ENCODE measurements at places on chromosomes 16 and 17.

DNA sequence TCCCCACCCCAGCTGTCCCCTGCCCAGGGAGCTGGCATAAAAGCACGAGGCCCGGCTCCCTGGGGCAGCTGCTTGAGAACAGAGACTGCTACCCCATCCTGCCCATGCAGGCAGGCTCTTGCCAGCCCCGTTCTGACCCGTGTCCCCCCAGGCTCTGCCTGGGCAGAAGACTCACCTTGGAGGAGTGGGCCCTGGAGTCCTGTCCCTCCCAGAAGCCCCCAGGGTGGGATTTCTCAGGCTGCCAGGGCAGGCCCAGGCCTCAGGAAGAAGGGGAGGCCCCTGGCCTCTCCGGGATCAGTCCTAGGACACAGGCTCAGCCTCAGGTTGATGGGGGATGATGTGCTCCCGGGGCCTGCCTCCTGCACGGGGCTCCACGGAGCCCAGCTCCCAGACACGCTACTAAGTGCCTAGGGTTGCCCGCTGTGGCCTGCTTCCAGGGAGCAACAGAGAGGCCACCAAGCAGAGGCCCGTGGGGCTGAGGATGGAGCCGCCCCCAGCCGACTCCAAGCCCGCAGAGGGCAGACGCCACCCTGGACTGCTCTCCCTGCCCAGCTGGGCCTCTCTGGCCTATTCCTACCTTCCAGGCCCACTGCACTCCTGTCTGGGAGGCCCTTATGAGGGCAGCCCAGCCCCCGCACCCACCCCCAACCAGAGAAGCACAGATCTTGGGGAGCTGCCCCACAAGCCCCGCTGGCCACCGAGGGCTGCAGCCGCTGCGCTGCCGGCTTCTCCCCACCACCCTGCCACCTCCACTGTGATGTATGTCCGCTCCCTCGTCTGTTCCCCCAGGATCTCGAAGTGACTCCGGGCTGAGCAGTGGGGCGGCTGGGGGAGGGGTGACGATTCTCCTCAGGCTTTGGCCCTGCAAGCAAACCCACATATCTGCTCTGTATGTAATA, 1.7 kb downstream of the NME3 start:
- no peak for DNase-seq

- no peak for DNase-seq
These were observed 71.3 kb downstream of the TMC6 start for GRCh38 chr17:78057113-78057740.

- no peak for DNase-seq
These were observed 18.4 kb downstream of the TRAP1 start for GRCh38 chr16:3698941-3699340.

- no peak for DNase-seq
These were observed 9.6 kb upstream of the APPBP2 start for GRCh38 chr17:60535382-60536279.

- DNase-seq: no peak
These were observed 30.3 kb upstream of the MYO15B start for GRCh38 chr17:75557075-75557851.

DNA sequence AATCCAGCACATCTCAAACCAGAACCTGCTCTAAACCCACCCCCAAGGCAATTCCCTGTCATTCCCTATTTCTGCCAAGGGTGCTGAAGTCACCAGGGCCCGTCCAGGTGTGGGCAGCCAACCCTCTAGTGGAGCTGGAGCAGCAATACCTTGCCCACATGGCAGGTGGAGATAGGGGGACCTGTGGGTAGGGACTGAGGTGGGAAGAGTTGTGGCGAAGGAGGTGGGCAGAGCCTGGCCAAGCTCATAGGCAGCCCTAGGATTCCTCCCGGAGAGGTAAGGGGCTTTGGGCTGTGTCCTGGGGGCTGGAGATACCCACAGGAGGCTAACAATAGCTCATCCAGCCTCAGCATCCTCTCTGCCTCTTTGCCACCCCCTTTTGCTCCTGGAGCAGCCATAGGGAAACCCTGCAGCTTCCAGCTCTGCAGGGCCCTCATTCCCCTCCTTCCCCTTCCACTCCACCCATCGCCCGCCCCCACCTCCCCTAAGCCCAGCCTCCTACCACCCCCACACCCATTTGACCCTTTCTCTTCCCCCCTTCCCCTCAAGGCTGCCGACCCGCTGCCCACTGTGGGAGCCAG, 30.4 kb upstream of the CRHR1 start:
- DNase-seq: no peak

Data from activated effector memory CD4-positive, alpha-beta T cell treated with anti-CD3 and anti-CD28 coated beads, Interleukin-2, amount 50 U/mL, for 16 hours (primary cell).